ENCODE measurements at places on chromosomes 2 and 18. TPM values are rescaled to one million over a fixed set of nuclear protein-coding genes. Genes with fewer than 3 reads are reported as not detected.

Gene BOK
- not detected for total RNA-seq

Gene SCN3A
- not detected for total RNA-seq

Gene IL36A
- not detected for total RNA-seq

Gene UGT1A5
- total RNA-seq = not detected

Gene KLHL41
- 0.07 TPM for total RNA-seq

Gene NAT8
- total RNA-seq = not detected

Gene REG3G
- not detected for total RNA-seq

Gene REEP1
- 0.22 TPM for total RNA-seq

Gene EML6
- 133 TPM for total RNA-seq

Gene MPV17
- total RNA-seq = 126 TPM

Gene LIPG
- total RNA-seq = not detected

Gene TGFA
- not detected for total RNA-seq

Gene SMARCAL1
- total RNA-seq = 23.7 TPM

Gene DUSP28
- total RNA-seq = 8.1 TPM

Gene ILKAP
- 50.7 TPM for total RNA-seq

Gene IL1F10
- not detected for total RNA-seq

Gene LBX2
- 15.8 TPM for total RNA-seq

Gene DNAH6
- total RNA-seq = 0.15 TPM

Gene IL18R1
- not detected for total RNA-seq

Gene EFEMP1
- total RNA-seq = not detected

Gene HJURP
- 29.0 TPM for total RNA-seq

Gene FAP
- not detected for total RNA-seq

Gene CD8B
- total RNA-seq = not detected

Gene FOXD4L1
- total RNA-seq = 0.72 TPM

Gene SERPINB12
- total RNA-seq = not detected

Gene SLC5A7
- total RNA-seq = not detected

Gene UBE2F
- total RNA-seq = 63.3 TPM

Gene RASGRP3
- total RNA-seq = 19.3 TPM

Gene LCT
- 0.19 TPM for total RNA-seq

Gene IFIH1
- 0.26 TPM for total RNA-seq

Gene TBR1
- total RNA-seq = 0.15 TPM

Gene OTX1
- 6.4 TPM for total RNA-seq

Gene NYAP2
- not detected for total RNA-seq

Gene MERTK
- total RNA-seq = not detected

Gene PLEKHA3
- total RNA-seq = 8.4 TPM

Gene CDK5R2
- 0.61 TPM for total RNA-seq

Gene ZNF396
- 1.0 TPM for total RNA-seq

Gene DHRS9
- total RNA-seq = 0.40 TPM

Gene ZBTB7C
- not detected for total RNA-seq

Gene CTAGE1
- total RNA-seq = not detected

Gene MGAT4A
- 0.15 TPM for total RNA-seq

Gene RELCH
- 39.4 TPM for total RNA-seq

Gene NT5C1B
- not detected for total RNA-seq

Gene UCN
- 2.5 TPM for total RNA-seq

Gene ANKRD30BL
- not detected for total RNA-seq

Gene APOB
- total RNA-seq = not detected

Gene GPR75
- total RNA-seq = 11.4 TPM

Gene FOXI3
- not detected for total RNA-seq

Gene GPR35
- 1.9 TPM for total RNA-seq

Gene CFAP65
- total RNA-seq = 0.11 TPM

Data from Karpas-422 (cell line).